Ecto neural progenitor cell (in vitro differentiated cells): ENCODE measurements at places on chromosomes 3 and 15.

DNA sequence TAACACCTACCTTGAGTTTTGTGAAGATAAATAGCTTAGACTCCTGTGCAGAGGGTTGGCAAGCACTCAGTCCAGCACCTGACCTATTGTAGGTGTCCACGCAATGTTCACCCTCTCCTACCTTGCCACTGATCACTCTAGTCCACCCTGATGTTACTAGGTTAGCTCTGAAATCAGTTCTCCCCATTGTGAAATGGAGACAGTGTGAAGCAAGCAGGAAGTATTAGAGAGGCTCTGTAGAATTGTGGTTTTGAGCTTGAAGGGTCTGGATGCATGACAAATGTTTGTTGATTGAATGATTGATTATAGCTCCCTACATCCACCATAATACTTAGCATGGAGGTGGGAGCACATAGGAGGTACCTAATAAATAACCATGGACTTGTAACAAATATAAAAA lies 199.7 kb downstream of the RPLP1 start:
- no peak for DNase-seq

DNA sequence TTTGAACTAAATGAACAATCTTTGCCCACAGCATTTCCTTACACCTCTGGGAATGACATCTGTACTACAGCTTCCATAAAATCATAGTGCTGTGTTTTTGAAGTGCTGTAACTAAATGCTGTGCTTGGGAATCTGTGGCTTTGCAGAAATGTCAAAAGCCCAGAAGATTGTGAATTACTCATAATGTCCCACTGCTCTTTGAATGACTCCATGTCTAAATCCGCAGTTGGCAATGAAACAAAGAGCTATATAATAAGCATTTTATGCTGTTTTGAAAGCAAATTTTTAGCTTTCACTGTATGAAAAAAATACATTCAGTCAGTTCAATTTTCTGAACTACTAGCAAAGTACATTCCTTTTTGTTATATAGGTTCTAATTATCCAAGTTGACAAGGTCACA lies 88.6 kb upstream of the ADAMTS17 start:
- no peak for DNase-seq

- DNase-seq, result no peak
Observed at GRCh38 chr3:32048487-32049182, 57.8 kb upstream of the GPD1L start.

DNA sequence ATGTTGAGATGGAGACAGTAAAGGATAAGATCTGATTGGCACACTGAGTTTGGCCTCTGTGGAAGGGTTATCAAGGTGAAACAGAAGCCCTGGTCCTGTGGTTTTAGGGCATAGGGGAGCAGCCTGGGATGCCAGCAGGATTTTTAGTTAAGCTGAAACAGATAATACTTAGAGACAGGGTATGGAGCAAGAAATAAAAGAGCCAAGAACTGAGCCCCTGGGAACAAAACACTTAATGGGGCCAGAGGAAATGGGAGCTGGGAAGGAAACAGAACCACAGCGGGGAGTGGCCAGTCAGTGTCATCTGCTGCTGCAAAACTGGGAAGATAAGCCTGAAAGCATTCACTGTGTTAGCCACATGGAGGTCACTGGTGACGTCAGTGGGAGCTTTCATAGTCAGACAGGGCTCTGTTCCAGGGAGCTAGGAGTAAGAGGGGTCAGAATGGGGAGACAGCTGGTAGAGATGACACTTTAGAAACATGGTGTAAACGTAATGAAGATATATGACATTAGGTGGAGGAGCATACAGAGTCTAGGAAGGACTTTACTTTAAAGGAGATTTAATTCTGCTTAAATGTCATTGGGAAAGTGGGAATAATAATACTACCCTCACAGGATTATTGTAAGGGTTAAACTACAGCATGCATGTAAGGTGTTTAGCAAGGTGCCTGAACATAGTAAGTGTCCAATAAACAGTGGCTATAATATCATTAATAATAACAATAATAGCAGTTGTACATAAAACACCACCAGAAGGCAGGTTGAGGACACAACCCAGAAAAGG lies 172.7 kb upstream of the CTNNB1 start:
- DNase-seq, result no peak

DNA sequence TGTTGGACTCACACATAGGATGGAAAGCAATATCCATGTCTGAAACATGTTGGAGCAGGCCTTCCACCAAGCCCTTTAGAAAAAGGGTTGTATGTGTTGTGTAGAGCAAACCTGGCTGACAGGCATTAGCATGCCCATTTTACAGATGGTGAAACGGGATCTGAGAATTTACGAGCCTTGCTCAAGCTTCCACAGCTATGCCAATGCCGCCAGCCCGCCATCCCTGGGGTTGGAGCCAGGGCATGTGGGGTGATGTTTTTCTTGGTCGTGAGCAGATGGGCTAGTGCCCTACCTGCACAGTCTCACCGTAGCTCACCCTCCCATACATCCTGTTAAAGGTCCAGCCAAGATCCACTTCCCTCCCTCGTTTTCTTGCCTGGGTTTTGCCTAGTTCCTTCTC lies 97.5 kb upstream of the TLE3 start:
- no peak for DNase-seq

DNA sequence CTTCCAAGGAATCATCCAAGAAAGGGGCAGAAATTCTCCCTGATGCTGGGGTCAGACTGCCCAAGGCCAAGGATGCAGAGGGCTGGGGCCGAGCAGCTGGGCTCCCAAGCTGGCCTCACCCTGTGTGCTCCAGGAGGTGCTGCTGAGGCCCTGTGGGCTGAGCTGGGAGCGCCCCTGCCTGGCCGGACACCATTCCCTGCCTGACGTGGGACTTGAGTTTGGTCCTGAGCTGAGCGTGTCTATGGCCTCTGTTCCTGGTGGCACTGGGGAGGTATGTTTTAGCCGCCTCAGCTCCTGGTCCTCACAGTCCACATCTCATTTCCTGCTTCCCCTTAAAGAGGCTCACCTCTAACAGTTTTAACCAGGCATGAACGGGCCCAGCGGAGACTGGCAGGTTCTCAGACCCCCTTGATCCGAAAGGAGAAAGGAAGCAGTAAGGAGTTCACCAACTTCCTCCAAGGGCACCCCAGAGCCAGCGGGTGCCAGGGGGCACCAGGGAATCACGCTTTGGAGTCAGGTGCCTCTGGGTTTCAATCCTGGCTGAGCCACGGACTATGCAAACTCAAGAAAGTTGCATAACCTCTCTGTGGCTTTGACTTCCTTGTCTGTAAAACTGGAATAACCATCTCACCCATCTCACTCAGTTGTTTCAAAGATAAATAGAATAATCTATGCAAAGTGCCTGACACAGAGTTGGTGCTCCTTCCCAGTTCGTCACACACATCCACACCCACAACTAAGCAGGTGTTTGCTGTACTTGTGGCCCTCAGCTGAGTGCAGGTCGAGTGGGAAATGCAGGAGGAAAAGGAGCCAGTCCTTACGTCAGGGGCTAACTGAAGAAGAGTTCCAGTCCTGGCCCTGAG lies 48.6 kb downstream of the SLC12A8 start:
- DNase-seq, result no peak

GRCh38 chr3:166455744-166456143 lies 618.5 kb upstream of the BCHE start:
- no peak for DNase-seq

GRCh38 chr3:48042071-48042760 lies 26.0 kb upstream of the MAP4 start:
- no peak for DNase-seq

GRCh38 chr3:4633078-4634004 lies 140.2 kb downstream of the ITPR1 start:
- no peak for DNase-seq

DNA sequence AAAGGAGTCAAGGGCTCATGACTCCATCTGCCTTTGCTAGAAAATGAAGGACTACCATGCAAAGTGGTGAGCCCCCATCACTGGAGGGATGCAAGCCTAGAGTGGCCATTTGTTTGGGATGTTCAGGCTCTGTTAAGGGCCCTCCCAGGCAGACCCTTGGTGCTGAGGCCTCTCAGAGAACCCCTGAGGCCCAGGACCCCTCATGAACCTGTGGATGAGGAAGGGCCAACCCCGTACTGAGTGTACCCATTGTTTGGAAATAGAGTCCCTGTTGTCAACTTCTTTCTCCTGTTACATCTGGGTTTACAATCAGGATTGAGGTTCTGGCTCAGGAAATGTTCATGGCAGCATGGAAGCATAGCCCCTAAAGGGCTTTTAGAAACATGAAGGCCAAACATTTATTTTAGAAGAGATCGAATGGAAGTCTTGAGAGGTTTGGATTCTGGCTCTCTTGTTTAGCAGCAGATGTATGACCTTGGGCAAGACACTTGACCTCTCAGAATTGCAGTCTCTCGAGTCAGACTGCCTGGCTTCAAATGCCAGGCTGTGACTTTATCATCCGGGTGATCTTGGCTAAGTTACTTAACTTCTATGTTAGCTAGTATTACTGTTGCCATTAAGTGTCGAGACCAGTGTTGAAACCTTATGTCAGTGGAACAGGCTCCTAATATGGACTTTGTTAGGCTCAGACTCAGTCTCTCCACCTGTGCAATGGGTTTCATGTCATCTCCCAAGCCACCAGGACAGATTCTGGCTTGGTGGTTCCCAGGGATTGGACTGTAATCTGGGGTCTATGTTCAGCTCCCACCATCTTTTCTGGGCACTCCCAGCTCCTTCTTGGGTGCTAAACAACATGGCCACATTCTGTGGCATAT lies 12.4 kb downstream of the ITGA11 start:
- peak; percentile 8 for DNase-seq
